ENCODE measurements at places on chromosomes 11 and 22.

DNA sequence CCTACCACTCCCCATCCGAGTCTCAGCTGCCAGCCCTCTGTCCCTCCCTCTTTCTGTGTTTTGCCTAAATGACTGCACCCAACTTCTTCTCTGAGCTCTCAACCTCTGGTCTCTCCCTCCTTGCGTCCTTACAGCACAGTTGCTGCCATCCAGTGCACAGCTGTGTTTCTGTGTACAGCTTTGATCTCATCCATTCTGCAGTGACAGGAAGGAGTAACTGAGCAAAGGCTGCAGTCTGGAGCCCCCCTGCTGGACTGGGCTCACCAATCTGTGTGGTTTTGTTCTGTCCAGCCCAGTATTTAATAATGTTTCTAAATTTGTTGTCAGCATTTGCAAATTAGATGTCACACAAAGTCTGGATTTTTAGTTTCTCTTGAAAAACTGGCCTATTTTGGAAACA is 43.8 kb downstream of the PRR5L start:
- no peak for ATAC-seq

DNA sequence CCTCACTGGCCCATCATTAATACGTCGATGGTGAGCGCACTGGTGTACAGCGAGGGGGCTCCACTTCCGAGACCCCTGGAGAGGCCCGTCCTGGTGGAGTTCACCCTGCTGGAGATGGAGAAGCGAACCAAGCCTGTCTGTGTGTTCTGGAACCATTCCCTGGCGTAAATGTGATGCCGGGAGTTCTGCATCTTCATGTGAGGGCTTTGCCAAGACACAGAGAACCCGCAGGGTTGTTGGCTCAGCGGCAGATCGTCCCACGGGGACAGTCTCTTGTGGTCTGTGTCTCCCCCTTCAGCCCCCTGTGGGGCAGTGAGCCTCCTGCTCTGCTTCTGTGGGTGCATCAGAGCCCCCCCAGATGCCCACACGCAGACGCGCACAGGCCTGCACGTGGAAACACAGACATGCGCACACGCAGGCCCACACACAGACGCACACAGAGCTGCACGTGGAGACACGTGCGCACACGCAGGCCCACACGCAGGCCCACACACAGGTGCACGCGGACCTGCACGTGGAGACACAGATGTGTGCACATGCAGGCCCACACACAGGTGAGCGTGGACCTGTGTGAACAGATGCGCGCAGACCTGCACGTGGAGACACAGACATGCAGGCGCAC is 55.8 kb upstream of the PRODH start:
- ATAC-seq = no peak

DNA sequence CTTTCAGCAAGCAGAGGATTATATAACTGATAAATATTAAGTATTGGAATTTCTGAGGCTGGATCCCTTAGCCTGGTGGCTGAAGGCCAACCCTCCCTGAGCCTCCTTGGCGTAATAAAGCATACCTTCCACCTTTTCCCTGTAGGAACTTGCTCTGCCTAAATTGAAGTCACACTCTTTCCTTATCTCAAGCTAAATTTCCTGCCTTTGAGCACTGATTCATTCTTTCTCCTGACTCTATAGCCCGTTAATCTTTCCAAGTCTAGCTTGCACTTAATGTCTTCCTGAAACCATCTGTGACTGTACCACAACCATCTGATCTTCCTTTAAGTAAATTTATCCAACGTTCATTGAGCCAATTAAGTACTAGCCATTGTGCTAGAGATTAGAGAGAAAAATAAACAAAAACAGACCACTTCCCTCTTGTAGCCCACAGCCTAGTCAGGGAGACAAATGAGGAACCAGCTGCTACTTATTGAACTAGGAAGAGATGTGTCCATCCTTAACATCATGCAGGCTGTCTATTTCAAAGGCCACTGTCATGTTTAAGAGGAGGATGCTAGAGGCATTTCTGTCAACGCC is 62.9 kb downstream of the GRK3 start:
- ATAC-seq = no peak

DNA sequence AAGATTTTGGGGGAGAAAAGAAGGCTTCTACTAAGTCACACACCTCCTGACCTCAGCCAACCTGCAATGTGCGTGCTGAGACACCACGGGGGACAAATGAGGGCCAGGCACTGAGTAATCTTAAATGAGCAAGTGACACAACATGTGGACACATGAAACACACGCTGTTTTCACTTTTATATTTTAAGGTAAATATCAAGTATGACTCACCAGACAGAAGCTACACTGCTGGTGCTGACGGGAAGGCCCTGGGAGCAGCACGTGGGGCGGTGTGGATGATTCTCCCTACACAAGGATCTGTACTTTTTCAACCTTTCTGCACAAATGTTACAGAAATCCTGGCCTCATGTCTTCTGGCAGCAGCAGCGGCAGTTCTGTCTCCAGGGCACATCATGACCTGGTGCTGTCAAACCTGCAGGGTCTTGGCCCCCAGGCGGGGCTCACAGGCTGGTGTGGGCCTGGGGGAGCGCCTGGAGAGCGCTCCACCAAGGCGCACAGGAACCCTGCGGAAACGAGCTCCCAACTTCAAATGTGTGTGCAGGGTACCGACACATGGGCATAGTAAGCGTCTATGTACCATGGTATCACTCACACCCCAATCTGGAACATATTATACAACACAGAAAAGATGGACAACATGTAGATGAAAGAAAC is 61.7 kb downstream of the DGCR2 start:
- no peak for ATAC-seq

DNA sequence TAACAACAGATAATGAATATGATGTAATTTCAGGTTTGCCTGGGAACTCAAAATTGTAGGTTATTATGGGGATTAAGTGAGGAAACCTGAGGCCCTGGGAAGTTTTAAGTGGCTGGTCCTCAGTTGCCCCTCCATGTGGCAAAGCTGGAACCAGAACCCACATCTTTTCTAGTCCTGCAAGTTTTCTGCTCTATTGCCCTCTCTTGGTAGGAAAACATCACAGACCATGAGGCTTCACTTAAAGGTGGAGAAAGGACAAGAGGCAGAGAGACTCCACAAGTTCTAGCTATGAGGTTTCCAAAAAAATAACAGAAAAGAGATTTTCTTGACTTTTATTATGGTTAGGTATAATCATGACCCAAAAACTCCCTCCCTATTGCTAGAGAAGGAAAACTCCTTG is 115.5 kb upstream of the DDI1 start:
- ATAC-seq = no peak

- ATAC-seq = no peak
These were observed 20.7 kb upstream of the BID start for GRCh38 chr22:17794726-17795542.
